Mesenchymal stem cell (in vitro differentiated cells and primary cell): ENCODE measurements at places on chromosomes 12 and 14.

GRCh38 chr12:99311373-99311772 is 336.2 kb upstream of the GARIN6 start:
- no peak overlapping the region for H3K4me3 ChIP-seq
- H3K27me3 ChIP-seq: no peaks in the 10 kb centered on the region
- no peaks in the 10 kb centered on the region for H3K4me1 ChIP-seq
- H3K27ac ChIP-seq: no peak overlapping the region
- no peak for DNase-seq

DNA sequence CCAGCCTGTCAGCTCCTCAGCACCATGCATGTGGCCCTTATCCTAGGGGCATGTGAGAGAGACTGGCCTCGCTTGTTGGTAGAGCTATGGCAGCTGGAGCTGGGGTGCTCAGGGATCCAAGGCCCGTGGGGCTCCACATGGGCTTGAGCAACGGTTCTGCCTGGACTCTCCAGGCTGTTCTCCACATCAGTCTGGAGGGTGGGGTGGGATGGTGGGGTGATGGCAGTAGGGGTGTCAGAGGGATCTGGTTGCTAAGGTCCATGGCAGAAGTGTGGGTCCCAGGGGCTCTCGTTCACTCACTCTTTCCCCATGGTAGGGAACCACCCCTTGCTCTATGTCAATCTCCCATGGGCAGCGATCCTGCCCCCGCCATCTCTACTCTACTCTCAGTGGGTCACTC is 622.6 kb downstream of the LRFN5 start:
- no peak overlapping the region for H3K27ac ChIP-seq
- no peak overlapping the region for H3K4me3 ChIP-seq
- H3K4me1 ChIP-seq: peaks cover 8% of the 10 kb centered on the region
- no peaks in the 10 kb centered on the region for H3K27me3 ChIP-seq
- H3K36me3 ChIP-seq: no peaks in the 10 kb centered on the region
- no peak for DNase-seq

GRCh38 chr14:32608857-32609256 is 279.8 kb downstream of the AKAP6 start:
- H3K27ac ChIP-seq: peak overlapping the region; percentile 45
- H3K36me3 ChIP-seq: no peaks in the 10 kb centered on the region
- H3K4me3 ChIP-seq: no peak overlapping the region
- H3K4me1 ChIP-seq: peaks cover 3% of the 10 kb centered on the region
- no peaks in the 10 kb centered on the region for H3K27me3 ChIP-seq

GRCh38 chr12:122437656-122438121 is 15.2 kb upstream of the CLIP1 start:
- no peaks in the 10 kb centered on the region for H3K27me3 ChIP-seq
- DNase-seq: no peak
- H3K27ac ChIP-seq: no peak overlapping the region
- no peak overlapping the region for H3K4me3 ChIP-seq

DNA sequence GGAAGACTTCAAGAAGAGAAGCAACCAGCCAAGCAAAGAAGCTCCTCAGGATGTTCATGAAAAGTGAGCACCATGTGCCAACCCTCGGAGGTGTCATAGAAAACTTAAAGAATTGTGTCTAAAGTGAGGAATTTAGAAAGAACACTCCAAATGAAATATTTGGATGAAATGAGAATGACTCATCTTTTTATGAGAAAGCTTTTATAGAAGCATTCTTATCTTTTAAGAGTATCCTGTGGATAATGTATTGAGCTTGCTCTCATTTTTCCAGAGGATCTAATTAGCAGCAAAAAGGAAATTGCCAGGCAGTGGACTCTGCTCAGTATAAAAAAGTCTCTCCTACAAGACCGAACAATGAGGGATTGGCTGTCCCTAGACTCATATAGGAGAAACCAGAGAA is 454.9 kb downstream of the LRIG3 start:
- DNase-seq: no peak
- no peaks in the 10 kb centered on the region for H3K36me3 ChIP-seq
- H3K4me1 ChIP-seq: no peaks in the 10 kb centered on the region

- no peaks in the 10 kb centered on the region for H3K36me3 ChIP-seq
- no peak overlapping the region for H3K27ac ChIP-seq
- H3K4me1 ChIP-seq: no peaks in the 10 kb centered on the region
- no peak for DNase-seq
- no peak overlapping the region for H3K4me3 ChIP-seq
Observed at GRCh38 chr12:67546746-67547145, 101.8 kb upstream of the DYRK2 start.

DNA sequence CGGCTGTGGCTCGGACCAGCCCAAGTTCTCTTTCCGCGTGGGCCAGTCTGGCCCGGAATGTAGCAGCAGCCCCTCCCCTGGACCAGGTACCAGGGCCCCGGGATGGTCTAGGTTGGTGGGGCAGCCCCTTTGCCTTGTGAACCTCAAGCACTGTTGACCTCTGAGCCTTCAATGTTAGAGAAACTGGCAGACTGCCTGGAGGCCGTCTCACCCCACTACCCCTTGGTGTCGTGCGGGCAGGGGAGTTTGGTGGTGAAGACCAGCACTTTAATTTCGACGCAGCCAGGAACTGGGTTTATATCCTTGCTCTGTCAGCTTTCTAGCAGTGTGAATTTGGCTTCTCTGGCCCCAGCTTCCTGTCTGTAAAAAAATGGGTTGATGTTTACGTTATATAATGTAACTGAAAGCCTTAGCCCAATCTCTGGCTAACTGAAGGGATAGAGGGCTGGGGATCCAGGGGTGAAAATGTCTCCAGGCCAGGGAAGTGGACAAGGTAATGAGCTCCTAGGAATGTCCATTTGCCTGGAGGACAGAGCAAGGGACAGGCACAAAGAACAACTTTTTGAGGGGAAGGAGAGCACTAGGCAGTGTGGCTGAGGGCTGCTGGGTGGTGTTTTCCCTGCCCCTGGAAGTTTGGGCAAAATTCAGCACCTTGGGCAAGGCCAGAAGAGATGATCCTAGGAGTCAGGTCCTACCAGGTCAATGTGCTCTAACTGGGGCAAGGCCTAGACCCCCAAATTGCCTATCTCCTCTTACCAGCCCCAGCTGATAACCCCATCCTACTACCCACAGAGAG is 11.4 kb downstream of the MCRS1 start:
- H3K4me3 ChIP-seq: no peak overlapping the region
- H3K4me1 ChIP-seq: peaks cover 1% of the 10 kb centered on the region
- H3K27me3 ChIP-seq: peaks cover 19% of the 10 kb centered on the region
- H3K36me3 ChIP-seq: peaks cover 59% of the 10 kb centered on the region

DNA sequence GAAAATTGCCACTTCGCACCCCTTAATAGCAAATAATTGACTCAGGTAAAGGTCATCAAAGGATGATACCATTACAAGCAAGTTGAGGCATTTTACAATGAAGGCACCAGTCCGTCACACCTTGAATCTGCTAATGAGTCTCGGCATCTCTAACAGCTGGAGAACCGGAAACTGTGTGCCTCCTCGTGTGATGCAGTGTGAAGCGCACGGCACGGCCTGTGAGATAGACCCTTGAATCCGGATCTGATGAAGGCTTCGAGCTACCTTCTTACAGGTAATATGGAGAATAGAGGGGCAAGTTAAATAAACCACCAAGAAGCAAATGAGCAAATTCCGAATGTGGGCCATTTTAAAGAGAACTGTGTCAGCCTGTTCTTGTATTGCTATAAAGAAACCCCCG is 19.8 kb upstream of the TUBA1A start:
- peaks cover 3% of the 10 kb centered on the region for H3K4me1 ChIP-seq
- no peaks in the 10 kb centered on the region for H3K27me3 ChIP-seq
- H3K36me3 ChIP-seq: no peaks in the 10 kb centered on the region
- no peak overlapping the region for H3K27ac ChIP-seq
- no peak overlapping the region for H3K4me3 ChIP-seq
- no peak for DNase-seq
